ENCODE measurements at places on chromosomes 11 and 22.

DNA sequence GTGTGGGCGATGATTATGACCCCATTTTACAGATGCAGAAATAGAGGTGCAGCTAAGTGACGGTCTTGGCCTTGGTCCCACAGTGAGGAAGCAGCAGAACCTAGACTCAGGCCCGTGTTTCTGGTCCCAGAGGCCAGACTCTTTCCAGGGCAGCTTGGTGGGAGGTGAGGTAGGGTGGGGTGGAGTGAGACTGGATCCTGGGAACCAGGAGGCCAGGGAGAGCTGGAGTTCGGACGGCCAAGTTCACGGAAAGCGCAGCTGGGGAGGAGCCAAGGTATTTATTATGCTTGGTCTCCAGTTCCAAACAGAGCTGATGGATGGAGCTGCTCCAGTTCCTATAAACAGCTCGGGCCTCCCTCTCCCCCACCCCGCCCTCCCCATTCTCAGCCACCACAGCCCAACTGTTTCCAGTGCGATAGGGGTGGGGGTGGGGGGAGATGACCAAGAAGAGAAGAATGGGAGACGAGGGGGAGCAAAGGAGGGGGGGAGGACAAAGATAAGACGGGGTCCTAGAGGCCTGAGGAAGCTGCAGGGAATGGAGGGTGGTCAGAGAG, 16.2 kb downstream of the LRRC32 start:
- no peak for DNase-seq

DNA sequence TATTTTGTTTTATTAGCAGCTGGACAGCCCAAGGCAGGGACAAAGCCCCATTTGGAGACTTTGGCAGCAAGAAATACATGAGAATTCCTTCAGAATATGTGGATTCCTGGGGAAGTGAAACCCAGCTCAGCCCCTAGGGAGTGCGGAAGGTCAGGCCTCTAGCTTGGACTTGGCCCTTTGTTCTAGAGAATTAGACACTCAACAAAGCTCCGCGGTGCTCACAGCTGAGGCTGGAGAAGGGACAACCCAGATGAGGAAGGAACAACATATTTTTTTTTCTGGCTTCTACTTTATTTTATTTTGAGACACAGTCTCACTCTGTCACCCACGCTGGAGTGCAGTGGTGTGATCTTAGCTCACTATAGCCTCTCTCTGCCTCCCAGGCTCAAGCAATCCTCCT, 44.7 kb upstream of the SEPTIN5 start:
- no peak for DNase-seq

DNA sequence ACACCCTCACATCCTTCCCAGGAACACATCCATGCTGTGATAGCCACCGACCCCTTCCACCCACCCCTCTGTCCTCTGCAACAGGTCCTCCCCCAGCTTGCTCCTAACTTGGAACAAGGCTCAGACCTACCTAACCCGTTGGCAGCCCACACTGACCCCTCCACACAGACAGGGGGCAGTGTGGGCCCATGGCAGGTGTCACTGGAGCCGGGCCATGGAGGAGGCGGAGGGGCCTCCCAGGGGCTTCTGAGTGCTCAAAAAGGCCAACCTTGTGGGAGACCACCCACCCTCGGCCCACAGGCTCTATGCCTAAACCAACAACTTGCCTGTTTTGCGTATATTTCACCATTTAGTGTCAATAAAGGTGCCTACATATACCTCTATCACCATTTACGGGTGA, 57.0 kb downstream of the CERK start:
- DNase-seq: no peak

- peak; percentile 17 for DNase-seq
These were observed 4.4 kb downstream of the SLC2A11 start for GRCh38 chr22:23862103-23862502.

DNA sequence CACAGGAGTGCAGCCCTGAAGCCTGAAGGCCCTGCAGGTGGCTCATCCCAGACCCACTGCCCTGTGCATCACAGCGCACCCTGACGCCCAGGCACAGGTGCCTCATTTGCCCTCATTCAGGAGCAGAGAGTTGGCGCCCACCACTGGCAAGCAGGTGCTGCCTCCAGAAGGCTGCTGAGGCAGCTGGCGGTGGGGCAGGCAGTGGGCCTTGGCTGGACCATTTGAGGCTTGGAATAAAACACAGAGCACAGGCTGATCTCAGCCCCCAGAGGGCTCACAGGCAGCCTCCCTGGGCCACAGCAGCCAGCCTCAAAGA, 1151.9 kb downstream of the BRD1 start:
- DNase-seq: no peak

GRCh38 chr11:1546536-1547466, 25.3 kb downstream of the DUSP8 start:
- DNase-seq: peak; percentile 65

GRCh38 chr11:91707652-91708482, 516.8 kb upstream of the FAT3 start:
- DNase-seq: no peak

DNA sequence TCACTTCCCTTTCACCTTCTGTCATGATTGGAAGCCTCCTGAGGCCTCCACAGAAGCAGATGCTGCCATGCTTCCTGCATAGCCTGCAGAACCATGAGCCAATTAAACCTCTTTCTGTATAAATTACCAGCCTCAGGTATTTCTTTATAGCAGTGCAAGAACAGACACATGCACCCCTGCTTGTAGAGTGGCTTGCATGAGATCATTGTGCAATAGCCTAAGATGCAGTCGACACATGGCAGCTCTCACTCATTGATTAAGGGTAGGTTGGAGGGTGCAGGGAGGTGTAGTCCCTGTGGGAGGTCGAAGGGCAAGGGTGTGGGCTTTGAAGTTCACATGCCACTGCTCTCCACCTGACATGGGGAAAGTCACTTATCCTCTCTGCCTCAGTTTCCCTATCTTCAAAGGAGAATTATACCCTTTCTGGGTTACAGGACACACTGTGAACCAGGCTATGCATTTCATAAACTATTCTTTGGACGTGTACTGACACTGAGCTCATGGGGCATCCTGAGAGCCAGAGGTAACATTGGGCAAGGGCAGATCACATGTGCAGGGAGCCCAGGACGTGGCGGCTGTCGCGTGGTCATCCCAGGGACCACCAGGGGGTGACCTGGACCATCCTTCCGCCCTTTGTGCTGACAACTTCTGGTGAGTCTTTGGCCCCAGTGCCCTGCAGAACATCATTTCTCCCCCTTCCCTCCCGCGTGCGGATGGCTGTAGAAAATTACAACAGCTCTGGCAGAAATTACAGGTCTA, 69.2 kb upstream of the SHANK2 start:
- no peak for DNase-seq

- DNase-seq: no peak
These were observed 27.7 kb upstream of the PARVB start for GRCh38 chr22:43996170-43996980.

DNA sequence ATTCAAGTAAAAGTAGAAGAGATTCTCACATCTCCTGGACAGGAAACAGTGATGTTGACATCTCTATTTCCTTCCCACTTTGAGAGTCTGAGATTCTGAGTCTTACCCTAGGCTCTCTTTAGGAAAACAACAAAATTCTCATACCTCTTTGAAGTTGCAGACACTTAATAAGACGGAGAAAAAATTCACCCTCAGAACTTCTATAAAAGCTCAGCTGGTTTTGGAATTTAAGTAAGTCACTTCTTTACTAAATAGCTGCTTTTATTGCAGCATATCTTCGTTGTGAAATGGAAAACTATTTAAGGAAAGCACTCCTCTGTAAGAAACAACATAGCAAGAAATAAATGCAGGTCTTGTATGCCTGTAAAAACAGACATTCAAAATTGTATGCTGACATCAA, 79.1 kb downstream of the MSANTD4 start:
- no peak for DNase-seq

- DNase-seq: no peak
These were observed 55.7 kb downstream of the BCR start for GRCh38 chr22:23236026-23236425.

DNA sequence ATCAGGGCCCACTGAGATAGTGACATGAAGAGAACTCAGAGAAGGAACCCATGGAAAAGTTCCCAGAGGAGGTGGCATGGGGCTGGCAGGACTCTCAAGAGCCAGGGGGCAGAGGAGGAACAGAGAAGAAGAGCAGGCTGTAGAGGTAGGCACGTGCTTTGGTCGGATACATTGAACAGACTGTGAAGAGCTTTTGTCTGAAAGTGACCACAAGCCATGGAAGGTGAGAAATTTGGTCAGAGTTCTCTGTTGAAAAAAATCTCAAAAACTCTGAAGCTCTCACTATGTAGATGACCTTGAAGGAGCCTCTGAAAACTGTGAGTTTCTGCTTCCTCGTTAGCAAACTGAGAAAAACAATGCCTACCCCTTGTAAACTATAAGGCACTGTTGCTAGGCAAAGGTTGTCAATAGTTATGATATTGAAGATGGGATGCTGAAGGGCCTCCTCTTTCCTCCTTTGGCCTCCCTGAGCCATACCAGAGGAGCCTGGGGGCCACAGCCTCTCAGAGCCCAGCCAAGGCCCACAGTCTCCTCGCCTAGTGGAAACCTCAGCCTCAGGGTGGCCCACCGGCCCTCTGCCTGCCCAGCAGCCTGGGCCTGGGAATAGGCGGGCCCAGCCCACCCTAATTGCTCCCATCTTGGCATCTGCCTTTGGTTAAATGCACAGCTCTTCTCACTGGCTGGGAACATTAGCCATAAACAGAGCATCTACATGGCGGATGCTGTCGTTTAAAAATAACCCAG, 415.7 kb downstream of the SOX6 start:
- no peak for DNase-seq

DNA sequence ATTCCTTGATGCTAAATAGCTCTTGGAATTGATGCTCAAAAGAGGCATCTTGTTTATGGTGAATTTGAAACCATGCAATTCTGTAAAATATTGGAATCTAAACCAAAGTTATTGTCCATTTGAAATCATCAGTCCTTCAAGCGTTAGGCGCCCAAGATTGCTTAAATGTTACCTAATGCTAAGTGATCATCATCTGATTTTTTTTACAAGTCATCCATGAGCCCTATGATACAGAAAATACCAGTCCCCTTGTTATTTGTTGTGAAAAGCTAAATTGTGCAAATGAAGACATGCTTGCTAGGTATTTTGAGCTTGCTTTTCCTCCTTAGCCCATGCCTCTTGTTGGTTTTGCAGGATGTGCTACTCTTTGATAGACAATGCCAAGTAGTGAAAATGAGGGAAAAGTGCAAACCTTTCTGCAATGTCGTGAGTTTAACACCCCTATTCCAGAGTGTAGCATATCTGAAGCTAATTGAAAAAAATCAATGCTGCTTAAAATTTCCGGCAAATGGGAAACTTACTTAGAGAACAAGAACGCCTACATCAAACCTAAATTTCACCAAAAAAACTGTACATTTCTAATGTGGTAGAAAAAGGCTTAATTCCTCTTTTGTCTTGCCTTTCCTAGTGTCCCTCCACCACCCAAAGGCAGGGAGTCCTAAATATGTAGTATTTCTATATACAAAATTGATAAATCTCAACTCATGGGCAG, 1.9 kb downstream of the GRK3 start:
- no peak for DNase-seq

DNA sequence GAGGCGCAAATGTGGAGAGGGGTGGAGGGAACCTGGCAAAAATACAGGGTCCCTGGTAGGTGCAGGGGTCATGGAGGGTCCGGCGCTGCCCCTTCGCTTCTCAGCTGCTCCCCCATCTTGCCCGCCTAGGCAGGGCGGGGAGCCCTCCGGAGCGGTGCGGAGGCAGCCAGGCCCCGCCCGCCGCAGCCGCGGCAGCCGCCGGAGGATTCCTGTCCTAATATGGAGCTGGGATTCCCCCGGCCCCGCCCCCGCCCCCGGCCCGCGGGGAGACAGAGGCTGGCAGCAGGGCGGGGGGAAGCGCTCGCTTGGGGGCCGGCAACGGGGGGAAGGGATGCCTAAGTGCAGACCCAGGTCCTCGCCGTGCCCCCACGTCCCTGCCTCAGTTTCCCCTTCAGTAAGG, 1.0 kb upstream of the NPAS4 start:
- peak; percentile 54 for DNase-seq

DNA sequence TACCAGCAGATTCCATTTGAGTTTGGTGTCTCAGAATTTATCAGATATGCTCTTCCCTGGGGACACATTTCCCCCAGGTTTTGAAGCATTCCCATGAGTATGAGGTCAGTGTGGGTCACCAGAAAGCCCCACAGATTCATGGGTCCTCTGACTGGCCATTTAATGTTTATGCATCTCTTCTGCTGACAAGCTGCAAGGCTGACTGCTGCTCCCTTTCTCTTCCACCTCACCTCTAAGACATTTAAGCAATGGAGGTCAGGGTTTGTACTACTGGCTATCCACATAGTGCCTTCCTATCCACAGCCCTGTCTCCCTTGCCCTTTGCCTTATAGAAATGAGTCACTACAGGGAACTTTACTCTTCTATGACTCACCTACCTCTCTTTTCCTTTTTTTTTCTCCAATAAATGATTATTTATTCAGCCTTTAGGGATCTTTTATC, 106.0 kb upstream of the TIMP3 start:
- no peak for DNase-seq

- DNase-seq: no peak
These were observed 31.7 kb upstream of the PDE3B start for GRCh38 chr11:14611939-14612338.

- DNase-seq: no peak
These were observed 23.1 kb upstream of the CAPRIN1 start for GRCh38 chr11:34028425-34028824.

GRCh38 chr22:46001426-46002106, 24.6 kb upstream of the WNT7B start:
- peak; percentile 86 for DNase-seq

GRCh38 chr22:28018461-28018927, 99.4 kb upstream of the PITPNB start:
- DNase-seq: no peak

GRCh38 chr11:27720277-27720830, 20.1 kb upstream of the BDNF start:
- peak; percentile 12 for DNase-seq

GRCh38 chr11:61974766-61975631, 7.6 kb upstream of the FTH1 start:
- peak; percentile 5 for DNase-seq

GRCh38 chr11:119223856-119224255, 17.7 kb downstream of the CBL start:
- no peak for DNase-seq

- peak; percentile 53 for DNase-seq
These were observed 6.0 kb upstream of the PAX6 start for GRCh38 chr11:31817054-31817620.

GRCh38 chr11:9049959-9050358, 41.4 kb downstream of the SCUBE2 start:
- no peak for DNase-seq

GRCh38 chr11:133034929-133035328, 497.4 kb downstream of the OPCML start:
- DNase-seq: no peak

DNA sequence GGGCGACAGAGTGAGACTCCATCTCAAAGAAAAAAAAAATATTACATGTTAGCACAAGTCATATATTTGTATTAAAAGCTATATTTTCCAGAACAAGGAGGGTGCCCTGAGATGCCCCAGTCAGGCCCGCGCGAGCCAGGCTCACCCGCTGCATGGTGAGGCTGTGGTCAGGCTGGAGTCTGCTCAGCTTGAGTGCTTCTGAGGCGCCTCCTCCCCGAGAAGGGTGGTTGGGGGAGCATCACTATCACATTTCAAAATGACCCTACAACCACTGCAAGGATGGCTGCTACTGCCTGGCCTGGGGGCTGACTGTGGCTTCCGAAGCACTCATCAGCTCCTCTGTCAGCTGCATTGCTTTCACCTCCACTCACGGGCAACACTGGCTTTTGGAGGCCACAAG, 77.1 kb downstream of the SCUBE1 start:
- no peak for DNase-seq
